ENCODE measurements at places on chromosomes 2 and 18. TPM values are rescaled to one million over a fixed set of nuclear protein-coding genes. Genes with fewer than 3 reads are reported as not detected.

DNA sequence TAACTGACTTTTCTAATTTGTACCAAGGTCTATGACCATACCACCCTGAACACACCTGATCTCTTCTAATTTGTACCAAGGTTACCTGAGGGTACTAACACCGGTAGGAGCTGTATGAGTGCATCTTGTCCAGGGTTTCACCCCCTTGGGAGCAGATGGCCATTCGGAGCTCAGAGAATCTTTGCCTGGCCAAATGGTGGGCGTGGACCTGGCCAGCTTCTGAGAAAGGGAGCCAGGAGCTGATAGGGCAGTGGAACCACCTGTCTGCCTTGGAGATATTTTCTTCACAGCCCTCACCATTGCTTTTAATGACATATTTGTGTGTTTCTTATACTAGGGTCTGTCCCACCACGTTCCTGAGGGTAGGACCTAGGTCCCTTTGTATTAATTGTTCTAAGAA, 188.9 kb downstream of the LDLRAD4 start:
- no peak overlapping the region for H3K27ac ChIP-seq
- no peaks in the 10 kb centered on the region for H3K27me3 ChIP-seq
- DNase-seq: no peak
- H3K4me3 ChIP-seq: no peak overlapping the region
- H3K36me3 ChIP-seq: no peaks in the 10 kb centered on the region

The PLEKHH2 gene
- total RNA-seq: 57.9 TPM

The NLRC4 gene
- 1.8 TPM for total RNA-seq

GRCh38 chr18:40576507-40577115, 1378.4 kb upstream of the PIK3C3 start:
- no peak for DNase-seq
- no peak overlapping the region for H3K27ac ChIP-seq
- H3K36me3 ChIP-seq: no peaks in the 10 kb centered on the region
- H3K27me3 ChIP-seq: no peaks in the 10 kb centered on the region
- H3K4me1 ChIP-seq: no peaks in the 10 kb centered on the region

GRCh38 chr2:178208336-178208735, 14.0 kb downstream of the OSBPL6 start:
- no peaks in the 10 kb centered on the region for H3K4me1 ChIP-seq
- H3K27me3 ChIP-seq: no peaks in the 10 kb centered on the region
- H3K4me3 ChIP-seq: no peak overlapping the region
- no peaks in the 10 kb centered on the region for H3K36me3 ChIP-seq
- no peak for DNase-seq

DNA sequence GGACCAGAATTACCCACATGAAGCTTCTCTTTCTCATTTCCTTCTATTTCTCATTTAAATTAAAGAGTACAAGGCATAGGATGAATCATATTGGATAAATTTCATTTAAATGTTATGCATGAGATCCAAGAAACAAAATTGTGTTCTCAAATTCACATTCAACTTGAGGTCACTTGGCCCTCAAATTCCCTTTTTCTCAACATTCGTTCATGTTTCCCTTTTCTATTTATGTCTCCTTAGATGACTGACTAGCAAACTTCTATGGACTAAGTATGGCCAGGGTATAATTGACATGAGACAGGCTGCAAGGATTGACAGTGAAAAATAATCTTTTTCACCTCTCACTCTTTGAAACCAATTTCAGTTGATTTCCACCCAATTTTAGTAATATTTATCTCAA, 4.0 kb upstream of the LDLRAD4 start:
- H3K4me1 ChIP-seq: peaks cover 22% of the 10 kb centered on the region
- no peaks in the 10 kb centered on the region for H3K27me3 ChIP-seq
- H3K36me3 ChIP-seq: no peaks in the 10 kb centered on the region
- DNase-seq: no peak
- H3K4me3 ChIP-seq: no peak overlapping the region

The CNGA3 gene
- 4.3 TPM for total RNA-seq

DNA sequence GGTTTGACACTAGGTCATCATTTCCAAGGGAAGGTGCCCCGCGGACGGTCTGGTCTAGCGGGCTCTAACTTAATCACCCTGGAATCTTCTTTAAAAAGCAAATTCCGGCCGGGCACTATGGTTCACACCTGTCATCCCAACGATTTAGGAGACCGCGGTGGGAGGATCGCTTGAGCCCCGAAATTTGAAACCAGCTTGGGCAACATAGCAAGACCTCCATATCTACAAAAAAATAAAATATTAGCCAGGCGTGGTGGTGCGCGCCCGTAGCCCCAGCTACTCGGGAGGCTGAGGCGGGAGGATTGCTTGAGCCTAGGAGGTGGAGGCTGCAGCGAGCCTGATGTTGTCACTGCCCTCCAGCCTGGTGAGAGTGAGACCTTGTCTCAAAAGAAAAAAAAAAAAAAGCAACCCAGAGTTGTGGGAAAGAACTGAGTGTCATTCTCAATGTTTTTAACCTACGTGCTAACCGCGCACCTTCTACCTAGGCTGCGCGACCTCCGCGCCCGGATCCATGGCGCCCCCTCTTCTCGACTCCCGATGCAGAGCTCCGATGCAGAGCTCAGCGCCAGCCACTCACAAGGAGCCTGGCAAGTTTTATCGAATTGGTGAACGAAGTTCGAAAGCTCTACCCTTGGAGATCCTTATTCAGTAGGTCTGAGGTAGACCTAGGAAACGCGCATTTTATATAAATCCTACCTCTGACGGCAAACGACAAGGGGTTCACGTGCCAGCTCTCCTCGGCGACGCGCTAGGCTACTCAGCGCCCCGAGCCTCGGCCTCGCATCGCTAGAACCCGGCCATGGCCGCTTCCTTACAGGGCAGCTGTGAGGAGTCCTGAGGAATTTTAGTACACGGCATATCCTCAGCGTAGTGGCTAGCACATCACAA, 888 bp upstream of the TWSG1 start:
- DNase-seq: peak; percentile 66
- H3K27me3 ChIP-seq: no peaks in the 10 kb centered on the region
- H3K27ac ChIP-seq: peak overlapping the region; percentile 98
- H3K4me1 ChIP-seq: peaks cover 10% of the 10 kb centered on the region
- H3K4me3 ChIP-seq: peak overlapping the region; percentile 98

The LRRTM4 gene
- total RNA-seq: 0.55 TPM

- H3K4me3 ChIP-seq: no peak overlapping the region
- H3K27ac ChIP-seq: no peak overlapping the region
- H3K36me3 ChIP-seq: peaks cover 27% of the 10 kb centered on the region
- H3K27me3 ChIP-seq: no peaks in the 10 kb centered on the region
- DNase-seq: no peak
- H3K4me1 ChIP-seq: no peaks in the 10 kb centered on the region
These were observed 80.1 kb downstream of the GALNT1 start for GRCh38 chr18:35661483-35662146.

DNA sequence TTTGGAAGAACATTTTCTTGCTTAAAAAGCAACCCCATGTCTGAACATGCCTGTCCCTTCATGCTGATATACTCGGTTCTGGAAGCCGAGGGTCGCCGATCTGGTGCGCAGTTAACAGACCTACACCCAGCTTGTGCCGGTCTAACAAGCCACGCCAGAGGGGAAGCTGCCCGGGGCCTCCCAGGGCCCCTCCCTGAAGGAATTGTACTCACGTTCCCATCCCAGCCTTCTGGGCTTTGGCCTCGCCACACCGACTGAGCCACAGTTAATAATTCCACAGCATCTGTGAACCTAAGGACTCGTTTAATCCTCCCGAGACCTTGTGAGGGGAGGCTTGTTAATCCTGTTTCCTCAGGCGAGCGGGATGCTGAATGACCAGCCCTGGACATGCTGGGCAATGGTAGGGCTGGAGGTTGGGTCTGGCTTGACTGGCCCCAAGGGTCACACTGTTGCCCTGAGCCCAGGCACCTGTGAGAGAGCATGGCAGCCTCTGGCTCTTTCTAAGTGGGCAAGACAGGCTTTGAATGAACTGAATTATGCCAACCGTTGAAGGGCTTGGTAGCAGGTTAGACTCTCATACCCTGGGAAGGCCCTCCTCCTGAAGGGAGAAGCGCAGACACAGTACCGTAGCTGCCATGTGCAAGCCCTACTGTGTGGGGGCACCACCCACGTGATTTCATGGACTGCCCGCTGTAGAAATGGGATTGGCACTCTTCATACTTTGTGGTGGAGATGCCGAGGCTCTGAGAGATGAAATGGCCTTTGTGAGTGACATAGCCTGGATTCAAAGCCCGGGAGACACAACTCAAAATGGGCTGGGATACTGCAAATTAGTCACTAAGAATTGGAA, 27.9 kb upstream of the ODC1 start:
- H3K27ac ChIP-seq: no peak overlapping the region
- H3K27me3 ChIP-seq: no peaks in the 10 kb centered on the region
- H3K4me3 ChIP-seq: no peak overlapping the region
- no peaks in the 10 kb centered on the region for H3K4me1 ChIP-seq
- H3K36me3 ChIP-seq: no peaks in the 10 kb centered on the region

The DOK6 gene
- total RNA-seq: 1.9 TPM

DNA sequence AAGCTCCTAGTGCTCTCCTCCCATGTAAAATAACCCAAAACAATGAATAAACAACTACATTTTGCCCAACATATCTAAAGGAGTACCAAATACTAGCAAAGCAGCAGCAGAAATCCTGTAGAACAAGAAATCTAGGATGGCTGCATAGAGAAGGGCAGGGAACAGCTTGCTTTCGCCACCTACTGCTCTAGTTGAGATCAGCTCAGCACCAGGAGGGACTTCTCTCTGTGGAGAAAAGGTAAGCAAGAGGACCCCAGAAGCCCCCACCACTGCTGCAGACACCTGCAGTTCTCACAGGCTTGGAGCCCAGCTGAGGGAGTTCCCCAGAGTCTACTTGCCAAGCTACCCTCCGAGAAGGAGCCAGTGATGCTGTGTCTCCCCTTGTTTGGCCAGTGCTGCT, 243.0 kb upstream of the CHST9 start:
- no peaks in the 10 kb centered on the region for H3K36me3 ChIP-seq
- no peak overlapping the region for H3K27ac ChIP-seq
- DNase-seq: no peak
- H3K27me3 ChIP-seq: no peaks in the 10 kb centered on the region
- H3K4me1 ChIP-seq: no peaks in the 10 kb centered on the region

GRCh38 chr2:152813351-152813750, 94.9 kb downstream of the ARL6IP6 start:
- no peak for DNase-seq
- H3K4me3 ChIP-seq: no peak overlapping the region
- no peaks in the 10 kb centered on the region for H3K4me1 ChIP-seq
- H3K36me3 ChIP-seq: no peaks in the 10 kb centered on the region

- no peaks in the 10 kb centered on the region for H3K36me3 ChIP-seq
- no peak overlapping the region for H3K27ac ChIP-seq
- no peaks in the 10 kb centered on the region for H3K27me3 ChIP-seq
- H3K4me1 ChIP-seq: no peaks in the 10 kb centered on the region
- DNase-seq: no peak
These were observed 106.4 kb downstream of the KCNH7 start for GRCh38 chr2:162731917-162732804.

The GPR35 gene
- 4.5 TPM for total RNA-seq

GRCh38 chr18:25284861-25285550, 67.0 kb downstream of the ZNF521 start:
- no peaks in the 10 kb centered on the region for H3K27me3 ChIP-seq
- H3K36me3 ChIP-seq: no peaks in the 10 kb centered on the region
- no peak overlapping the region for H3K4me3 ChIP-seq
- no peaks in the 10 kb centered on the region for H3K4me1 ChIP-seq

The EVX2 gene
- total RNA-seq: 1.2 TPM

DNA sequence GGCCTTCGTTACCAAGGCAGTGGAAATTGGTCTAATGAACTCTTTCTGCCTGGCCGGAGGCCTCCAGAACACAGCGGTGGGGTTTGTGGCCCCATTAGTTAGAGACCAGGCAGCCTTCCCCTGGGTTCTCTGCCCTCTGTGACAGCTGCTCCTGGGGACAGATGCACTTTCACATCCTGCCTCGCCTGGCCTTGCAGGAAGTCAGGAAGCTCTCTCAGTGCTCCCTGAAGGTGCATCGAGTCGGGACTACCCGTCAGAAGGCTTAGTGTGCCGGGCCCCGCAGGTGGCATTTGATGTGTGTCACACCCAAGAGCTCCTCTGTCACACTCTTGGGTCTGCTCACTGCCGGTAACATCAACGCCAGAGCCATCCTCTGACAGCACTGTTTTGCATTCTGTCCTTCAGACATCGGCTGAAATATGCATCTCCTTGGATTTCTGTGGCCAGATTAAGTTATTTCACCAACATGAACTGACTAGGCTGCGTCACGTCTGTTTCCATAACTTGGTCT, 158.3 kb downstream of the LDLRAD4 start:
- no peaks in the 10 kb centered on the region for H3K27me3 ChIP-seq
- peaks cover 64% of the 10 kb centered on the region for H3K4me1 ChIP-seq
- H3K36me3 ChIP-seq: no peaks in the 10 kb centered on the region

GRCh38 chr2:237483018-237483731, 3.9 kb upstream of the MLPH start:
- peaks cover 20% of the 10 kb centered on the region for H3K4me1 ChIP-seq
- peaks cover 7% of the 10 kb centered on the region for H3K27me3 ChIP-seq
- H3K4me3 ChIP-seq: no peak overlapping the region
- no peaks in the 10 kb centered on the region for H3K36me3 ChIP-seq

GRCh38 chr2:24792542-24792873, 683 bp downstream of the PTRHD1 start:
- no peaks in the 10 kb centered on the region for H3K27me3 ChIP-seq
- H3K4me3 ChIP-seq: peak overlapping the region; percentile 57
- H3K27ac ChIP-seq: peak overlapping the region; percentile 97
- no peak for DNase-seq

DNA sequence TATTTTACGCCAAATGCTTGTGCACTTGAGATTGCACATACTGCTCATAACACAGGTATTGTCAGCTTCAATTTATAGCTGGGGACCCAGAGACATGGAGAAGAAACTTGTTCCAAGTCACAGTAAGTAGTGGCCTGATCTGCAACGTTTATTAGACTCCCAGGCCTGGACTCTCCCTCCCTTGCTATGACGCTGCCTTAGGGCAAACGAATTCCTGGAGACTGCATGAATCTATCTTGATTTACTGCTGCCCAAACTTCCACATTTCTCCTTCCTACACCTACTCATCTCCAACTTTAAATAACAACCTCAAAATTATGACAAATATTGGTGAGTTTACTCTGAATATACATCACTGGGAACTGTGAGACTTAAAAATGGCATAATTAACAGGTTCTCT, 145.1 kb upstream of the CCDC195 start:
- H3K27ac ChIP-seq: no peak overlapping the region
- H3K4me3 ChIP-seq: no peak overlapping the region
- H3K4me1 ChIP-seq: no peaks in the 10 kb centered on the region

GRCh38 chr2:112580084-112580483, 4.3 kb upstream of the CHCHD5 start:
- no peaks in the 10 kb centered on the region for H3K4me1 ChIP-seq
- no peaks in the 10 kb centered on the region for H3K27me3 ChIP-seq
- no peaks in the 10 kb centered on the region for H3K36me3 ChIP-seq
- H3K27ac ChIP-seq: no peak overlapping the region

DNA sequence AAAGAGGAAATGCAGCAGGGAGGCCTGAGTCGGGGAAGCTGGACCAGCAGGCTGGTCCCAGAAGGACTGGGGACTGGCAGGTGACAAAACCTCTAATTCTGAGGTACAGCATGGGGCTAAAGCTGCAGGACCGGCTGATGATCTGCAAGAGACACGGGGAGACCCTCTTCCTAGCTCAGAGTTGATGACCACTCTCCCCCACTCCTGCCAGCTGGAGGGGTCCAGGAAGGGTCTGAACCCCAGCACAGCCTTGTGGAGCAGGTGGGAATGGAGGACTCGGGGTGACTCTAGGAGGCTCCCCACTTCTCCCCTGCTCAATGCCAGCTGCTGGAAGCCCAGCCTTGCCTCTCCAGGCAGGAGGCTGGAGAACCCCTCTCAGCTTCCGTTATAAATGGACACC, 67.7 kb downstream of the TWIST2 start:
- H3K27ac ChIP-seq: no peak overlapping the region
- DNase-seq: peak; percentile 52
- peaks cover 5% of the 10 kb centered on the region for H3K4me1 ChIP-seq
- H3K36me3 ChIP-seq: no peaks in the 10 kb centered on the region
- H3K4me3 ChIP-seq: no peak overlapping the region

The CDK15 gene
- 0.49 TPM for total RNA-seq

The CNTNAP5 gene
- total RNA-seq: 4.5 TPM

The ALPP gene
- not detected for total RNA-seq
